ENCODE measurements at places on chromosomes 3 and 15. TPM values are rescaled to one million over a fixed set of nuclear protein-coding genes. Genes with fewer than 3 reads are reported as not detected.

ERICH6 gene
- total RNA-seq, result not detected

DTWD1 gene
- 24.4 TPM for total RNA-seq

PXYLP1 gene
- 13.3 TPM for total RNA-seq

DNAH12 gene
- under 0.01 TPM for total RNA-seq

SLC9C1 gene
- total RNA-seq, result not detected

CCR4 gene
- not detected for total RNA-seq

GOLGA6L7 gene
- total RNA-seq, result not detected
